Testis (tissue), 5 donors: ENCODE measurements at places on chromosomes 16 and 17. TPM values are rescaled to one million over a fixed set of nuclear protein-coding genes. Genes with fewer than 3 reads are reported as not detected.

Gene CHST5
- polyA plus RNA-seq: 0.26 TPM

Gene MYH1
- 3.0 TPM for polyA plus RNA-seq

Gene PLA2G15
- polyA plus RNA-seq: 27.3 TPM

Gene ATP1B2
- polyA plus RNA-seq: 10.1 TPM

Gene LITAFD
- polyA plus RNA-seq: 10.5 TPM

Gene TBC1D28
- polyA plus RNA-seq: 21.8 TPM

Gene GPR139
- not detected for polyA plus RNA-seq

Gene RAB11FIP3
- polyA plus RNA-seq: 61.7 TPM

Gene TBX4
- 3.2 TPM for polyA plus RNA-seq

Gene AANAT
- polyA plus RNA-seq: 4.4 TPM

Gene HOXB2
- 4.2 TPM for polyA plus RNA-seq

Gene ADAD2
- 174 TPM for polyA plus RNA-seq

Gene CCDC40
- polyA plus RNA-seq: 38.6 TPM

Gene PEX12
- polyA plus RNA-seq: 15.1 TPM

Gene NPIPA7
- 19.8 TPM for polyA plus RNA-seq

Gene TSNAXIP1
- 93.7 TPM for polyA plus RNA-seq

Gene ACE
- polyA plus RNA-seq: 216 TPM

Gene MYH13
- polyA plus RNA-seq: 0.28 TPM

Gene MT1M
- 2.6 TPM for polyA plus RNA-seq

Gene CSF3
- polyA plus RNA-seq: 0.80 TPM

Gene DCTPP1
- polyA plus RNA-seq: 23.6 TPM

Gene C16orf87
- polyA plus RNA-seq: 44.9 TPM

Gene USP32
- polyA plus RNA-seq: 279 TPM

Gene SPN
- 3.2 TPM for polyA plus RNA-seq

Gene OR1E1
- polyA plus RNA-seq: 0.25 TPM

Gene KRTAP1-5
- polyA plus RNA-seq: not detected

Gene KRTAP3-2
- polyA plus RNA-seq: not detected

Gene CSH1
- polyA plus RNA-seq: not detected

Gene MYH2
- 3.3 TPM for polyA plus RNA-seq

Gene CDH13
- polyA plus RNA-seq: 11.1 TPM

Gene KRTAP2-4
- not detected for polyA plus RNA-seq

Gene HIGD1B
- polyA plus RNA-seq: 2.6 TPM

Gene CIBAR2
- polyA plus RNA-seq: 1.6 TPM

Gene RNF222
- not detected for polyA plus RNA-seq

Gene RFNG
- 50.5 TPM for polyA plus RNA-seq
